ENCODE measurements at places on chromosomes 5 and 9. TPM values are rescaled to one million over a fixed set of nuclear protein-coding genes. Genes with fewer than 3 reads are reported as not detected.

Gene CA9
- total RNA-seq, result 1.1 TPM

Gene MLANA
- not detected for total RNA-seq

Gene F2RL2
- total RNA-seq, result 1.8 TPM

Gene LEAP2
- not detected for total RNA-seq

Gene CLTA
- 247 TPM for total RNA-seq

Gene TMEM215
- total RNA-seq, result not detected

Gene C9orf152
- total RNA-seq, result not detected

Gene CDC20B
- not detected for total RNA-seq

Gene PHF2
- total RNA-seq, result 7.8 TPM

Gene TAF11L10
- not detected for total RNA-seq

Gene FSTL4
- total RNA-seq, result not detected

Gene ZNF300
- 3.2 TPM for total RNA-seq

Gene LRRC19
- not detected for total RNA-seq

Gene IFNA13
- not detected for total RNA-seq

Gene KIAA0825
- 2.5 TPM for total RNA-seq

Gene CYSRT1
- total RNA-seq, result 2.3 TPM

Gene CEL
- total RNA-seq, result under 0.01 TPM

Gene ADAMTSL1
- total RNA-seq, result 55.4 TPM

Gene ALDOB
- not detected for total RNA-seq

Gene CD72
- total RNA-seq, result 0.35 TPM

Gene SPAAR
- total RNA-seq, result not detected

Gene PTGER4
- total RNA-seq, result 25.5 TPM

Gene SLC46A2
- total RNA-seq, result not detected
